NCI-H2227 treated with DMSO at 0.1 percent for 48 hours (cell line): ENCODE measurements at places on chromosomes 4 and X.

GRCh38 chr4:122854447-122855352 lies 28.1 kb downstream of the FGF2 start:
- no peak for DNase-seq

DNA sequence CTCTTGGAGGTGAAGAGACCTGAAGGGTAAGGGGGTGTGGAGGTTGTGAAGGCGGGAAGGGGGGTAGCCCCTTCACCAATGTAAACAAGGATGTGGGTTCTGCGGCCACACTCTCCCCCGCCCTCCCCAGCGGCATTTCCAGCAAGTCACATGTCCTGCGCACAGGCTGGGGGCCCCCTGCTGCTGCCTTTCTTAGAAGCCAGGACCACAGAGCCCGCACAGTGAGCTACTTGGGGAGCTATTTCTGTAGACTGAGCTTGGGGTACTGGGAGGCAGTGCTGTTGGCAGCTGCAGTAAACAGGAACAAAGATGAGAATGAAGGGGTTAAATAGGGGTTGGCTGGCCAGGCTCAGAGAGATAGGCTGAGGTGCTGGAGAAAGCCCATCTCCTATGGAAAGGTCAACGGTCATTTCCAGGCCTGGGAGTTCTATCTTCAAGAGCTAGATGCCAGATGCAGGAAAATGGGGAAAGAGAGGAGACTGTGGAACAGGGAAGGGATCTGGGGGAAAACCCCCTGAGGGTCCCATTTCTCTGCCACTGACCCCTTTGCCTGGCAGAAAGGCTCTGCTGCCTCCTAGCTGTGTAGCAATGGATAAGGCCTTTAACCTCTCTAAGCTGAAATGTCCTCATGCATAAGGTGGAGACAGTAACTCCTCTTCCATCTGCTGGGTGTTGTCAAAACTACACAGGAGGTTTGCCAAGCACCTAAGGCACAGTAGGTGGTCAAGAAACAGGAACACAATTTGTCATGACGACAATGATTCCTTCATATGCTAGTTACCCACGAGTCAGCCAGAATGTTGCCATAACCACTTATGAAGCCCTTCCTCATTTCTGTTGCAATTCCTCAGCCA lies 18.5 kb upstream of the PIM2 start:
- DNase-seq: no peak

DNA sequence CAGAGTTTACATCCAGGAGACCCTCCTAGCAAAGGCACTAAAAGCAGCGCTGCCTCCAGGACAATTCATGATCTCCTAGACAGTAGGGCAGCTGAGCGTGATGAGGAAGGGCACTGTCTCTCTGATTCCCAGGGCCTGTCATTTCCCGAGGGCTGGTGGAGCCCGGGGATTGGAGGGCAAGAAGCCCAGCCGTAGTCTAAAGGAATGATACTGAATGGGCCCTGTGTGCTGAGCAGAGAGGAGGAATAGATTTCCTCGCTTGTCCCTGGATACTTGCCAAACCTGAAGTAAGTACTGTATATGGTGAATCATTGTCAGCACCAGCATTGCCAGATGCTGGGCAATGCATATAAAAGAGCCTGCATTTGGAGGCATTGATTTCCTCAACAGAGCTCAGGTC lies 88.0 kb upstream of the SLITRK2 start:
- no peak for DNase-seq

- DNase-seq: no peak
These were observed 49.6 kb downstream of the CHRDL1 start for GRCh38 chrX:110746014-110746413.

- no peak for DNase-seq
These were observed 10.1 kb downstream of the GK start for GRCh38 chrX:30663322-30663721.

DNA sequence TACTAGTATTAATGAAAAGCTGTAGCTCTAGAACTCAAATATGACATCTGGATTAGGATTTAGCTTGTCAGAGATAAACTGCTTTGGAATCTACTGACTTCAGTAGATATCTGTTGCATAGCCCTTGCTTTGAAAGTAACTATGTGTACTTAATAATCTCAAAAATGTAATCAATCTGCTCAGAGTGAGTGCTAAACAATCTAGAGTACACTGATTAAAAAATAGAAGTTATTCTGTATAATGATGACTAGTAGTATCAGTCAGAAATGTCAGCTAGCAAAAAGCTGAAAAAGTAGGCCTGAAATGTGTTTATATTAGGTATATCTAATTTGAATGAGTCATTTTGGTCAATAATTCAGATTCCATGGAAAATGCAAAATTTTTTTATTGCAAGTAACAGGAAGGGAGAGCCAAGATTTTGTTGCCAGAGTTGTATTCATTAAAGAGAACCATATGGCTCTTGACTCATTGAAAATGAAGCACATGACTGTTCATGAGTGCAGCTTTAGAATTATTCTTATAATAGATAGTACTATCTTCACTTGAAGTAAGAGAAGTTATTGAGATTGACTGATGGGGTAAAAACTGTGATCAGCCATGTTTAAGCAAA lies 20.0 kb downstream of the CLCN3 start:
- DNase-seq: no peak

- no peak for DNase-seq
These were observed 870.7 kb upstream of the INTU start for GRCh38 chr4:126761947-126762662.

GRCh38 chrX:96407501-96407900 lies 277.1 kb upstream of the DIAPH2 start:
- DNase-seq: no peak
